Mucosa of gallbladder (tissue), 1 donor: ENCODE measurements at places on chromosomes 3 and 15. TPM values are rescaled to one million over a fixed set of nuclear protein-coding genes. Genes with fewer than 3 reads are reported as not detected.

The PLSCR2 gene
- total RNA-seq: 0.35 TPM

- no peak for DNase-seq
These were observed 130.8 kb downstream of the CPNE4 start for GRCh38 chr3:131903988-131904415.

DNA sequence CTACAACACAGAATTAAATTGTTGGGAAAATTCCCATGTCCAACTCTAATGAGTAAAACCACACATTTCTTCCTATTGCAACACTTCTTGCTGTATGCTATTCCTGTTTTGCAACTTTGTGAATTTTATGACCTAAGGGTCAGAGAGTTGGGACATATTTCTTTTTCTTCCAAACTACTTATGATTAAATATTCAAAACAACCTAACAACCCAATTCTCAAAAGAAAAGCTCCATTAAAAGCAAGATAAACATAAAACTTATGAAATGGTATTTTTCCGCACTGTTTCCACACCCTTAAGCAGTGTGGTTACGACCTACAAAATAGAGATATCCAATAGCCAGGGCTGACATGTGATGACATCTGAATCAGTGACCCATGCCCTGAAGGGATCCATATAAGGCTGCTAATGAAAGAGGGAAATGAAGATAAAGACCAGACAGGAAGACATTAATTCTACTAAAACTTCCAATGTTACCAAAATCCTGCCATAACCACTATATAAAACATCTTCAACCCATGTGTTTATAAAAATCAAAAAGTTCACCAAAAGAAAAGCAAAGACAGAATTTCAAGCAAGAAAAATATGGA lies 45.6 kb downstream of the DMXL2 start:
- no peak for DNase-seq

- DNase-seq: no peak
These were observed 18.7 kb downstream of the NR2F2 start for GRCh38 chr15:96349034-96349856.

The TEX55 gene
- not detected for total RNA-seq

DNA sequence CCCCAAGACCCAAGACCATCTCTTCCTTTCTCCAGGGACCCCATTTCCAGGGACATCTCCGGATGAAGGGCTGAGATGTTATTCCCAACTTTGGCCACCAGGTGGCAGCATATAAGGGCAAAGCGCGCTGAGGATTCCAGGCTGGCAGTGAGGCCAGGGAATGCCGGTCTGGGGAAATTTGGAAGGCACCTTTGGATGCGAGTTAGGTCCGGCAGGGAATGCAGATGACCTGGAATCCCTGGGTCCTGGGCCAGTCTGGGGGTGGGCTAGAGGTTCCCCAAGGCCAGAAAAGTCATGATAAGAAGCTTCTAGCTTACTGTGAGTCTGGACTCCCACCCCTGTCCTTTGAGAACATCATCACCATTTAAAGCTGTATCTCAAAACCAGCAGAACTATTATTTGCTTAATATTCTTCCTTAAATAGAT lies 1.6 kb upstream of the CHST13 start:
- peak; percentile 57 for DNase-seq

DNA sequence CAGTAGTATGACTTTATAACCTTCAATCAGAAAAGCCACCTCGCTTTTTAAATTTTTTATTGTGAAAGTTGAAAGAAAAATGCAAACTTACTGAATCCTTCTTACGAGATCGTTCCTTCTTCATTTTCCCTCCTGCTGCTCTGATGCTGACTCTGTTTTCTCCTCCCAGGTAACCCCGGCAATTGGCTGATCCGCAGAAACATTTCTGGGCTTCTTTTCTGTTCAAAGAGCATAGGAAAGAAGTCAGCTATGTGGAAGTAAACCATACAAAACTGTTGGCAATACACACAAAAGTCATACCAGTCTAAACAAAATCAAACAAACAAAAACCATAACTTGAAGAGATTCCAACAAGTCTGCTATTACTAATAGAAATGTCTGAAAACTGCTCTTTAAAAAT lies 66.0 kb downstream of the SETD2 start:
- no peak for DNase-seq

DNA sequence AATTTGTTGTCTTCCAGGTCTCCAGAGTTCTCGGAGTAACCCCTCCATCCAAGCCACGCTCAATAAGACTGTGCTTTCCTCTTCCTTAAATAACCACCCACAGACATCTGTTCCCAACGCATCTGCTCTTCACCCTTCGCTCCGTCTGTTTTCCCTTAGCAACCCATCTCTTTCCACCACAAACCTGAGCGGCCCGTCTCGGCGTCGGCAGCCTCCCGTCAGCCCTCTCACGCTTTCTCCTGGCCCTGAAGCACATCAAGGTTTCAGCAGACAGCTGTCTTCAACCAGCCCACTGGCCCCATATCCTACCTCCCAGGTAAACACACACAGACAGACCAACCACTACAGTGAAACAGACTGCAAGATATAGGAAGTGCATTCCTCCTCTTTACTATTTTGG lies 87.9 kb upstream of the BLM start:
- DNase-seq: no peak

The TMCC1 gene
- total RNA-seq: 52.9 TPM

DNA sequence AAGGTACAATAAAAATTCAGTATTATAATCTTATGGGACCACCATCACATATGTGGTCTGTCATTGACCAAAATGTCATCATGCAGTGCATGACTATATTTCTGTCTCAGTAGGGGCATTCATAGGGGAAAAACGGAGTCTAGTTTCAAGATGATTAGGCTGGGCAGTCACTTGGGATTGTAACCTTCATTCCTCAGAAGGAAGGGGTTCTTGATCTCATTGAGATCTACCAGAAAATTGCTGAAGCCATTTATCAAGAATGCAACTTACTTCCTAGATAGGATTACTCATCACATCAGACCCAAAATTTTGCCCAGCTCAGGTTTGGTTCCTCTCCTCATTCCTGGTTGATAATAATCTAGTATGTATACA lies 37.3 kb downstream of the BTD start:
- DNase-seq: no peak

The GOLGA8O gene
- 1.4 TPM for total RNA-seq

DNA sequence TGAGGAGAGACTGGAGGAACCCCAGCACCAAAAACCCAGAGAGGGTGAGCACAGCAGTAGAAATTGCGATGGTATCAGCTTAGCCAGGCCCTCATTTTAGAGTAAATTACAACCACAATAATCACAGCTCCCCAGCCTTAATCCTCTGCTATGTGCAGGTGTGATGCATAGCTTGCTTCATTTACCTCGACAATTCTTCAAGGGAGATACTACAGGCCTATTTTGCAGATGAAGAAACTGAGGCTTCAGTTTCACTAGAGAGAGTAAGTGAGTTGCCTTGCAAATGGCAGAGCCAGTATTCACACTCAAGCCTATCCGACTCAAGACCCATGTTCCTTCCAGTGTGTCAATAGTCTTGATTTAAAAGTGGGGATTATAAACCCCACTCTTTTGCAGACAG lies 33.4 kb downstream of the LSM3 start:
- no peak for DNase-seq

- DNase-seq: no peak
These were observed 62.1 kb downstream of the SSR3 start for GRCh38 chr3:156492801-156493261.

- no peak for DNase-seq
These were observed 76.5 kb downstream of the B3GALNT1 start for GRCh38 chr3:161028555-161029153.

GRCh38 chr3:15281817-15282216 lies 50.6 kb downstream of the SH3BP5 start:
- no peak for DNase-seq

GRCh38 chr15:56752986-56753385 lies 19.7 kb upstream of the ZNF280D start:
- no peak for DNase-seq

DNA sequence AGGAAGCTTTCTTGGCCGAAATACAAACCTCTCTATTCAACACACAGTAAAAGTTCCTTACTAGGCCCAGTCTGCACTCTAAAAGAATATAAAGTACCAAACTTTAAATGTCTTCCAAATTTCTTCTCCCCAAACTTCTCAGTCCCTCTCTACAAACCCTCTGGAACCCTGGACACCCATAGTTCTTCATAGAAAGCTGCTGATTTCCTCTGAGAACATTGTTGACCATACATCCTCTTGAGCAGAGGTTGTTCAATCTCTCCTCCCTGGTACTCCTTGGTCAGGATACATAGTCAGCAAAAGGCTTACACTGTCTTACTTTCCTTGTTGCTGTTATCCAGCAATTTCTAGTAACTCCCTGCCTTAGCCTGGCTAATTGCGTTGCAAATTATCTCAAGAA lies 3.1 kb upstream of the ACAP2 start:
- no peak for DNase-seq

The UBL7 gene
- 43.1 TPM for total RNA-seq
